NCI-H1105 (cell line): ENCODE measurements at places on chromosomes 1 and 21.

DNA sequence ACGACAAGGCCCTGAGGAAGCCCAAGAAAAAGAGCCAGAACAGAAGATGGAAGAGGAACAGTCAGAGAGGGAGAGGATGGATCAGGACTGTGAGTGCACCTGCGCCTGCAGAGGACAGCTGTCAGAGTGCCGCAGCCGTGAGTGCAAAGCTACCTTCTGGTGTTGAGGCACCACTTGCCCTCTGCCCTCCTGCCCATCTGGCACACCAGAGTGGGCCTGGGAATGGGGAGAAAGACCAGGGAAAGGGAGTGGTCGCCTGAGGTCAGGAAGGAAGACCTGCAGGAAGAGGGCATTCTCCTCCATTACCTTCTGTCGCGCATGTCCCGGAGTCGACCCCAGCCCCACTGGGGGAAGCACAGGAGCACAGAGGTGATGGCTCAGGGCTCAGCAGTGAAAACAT lies 26.2 kb downstream of the VASH2 start:
- no peak for DNase-seq

- DNase-seq: no peak
These were observed 129.2 kb downstream of the MAGI3 start for GRCh38 chr1:113519556-113519955.

- no peak for DNase-seq
These were observed 194.8 kb downstream of the DAB1 start for GRCh38 chr1:57229076-57229475.

DNA sequence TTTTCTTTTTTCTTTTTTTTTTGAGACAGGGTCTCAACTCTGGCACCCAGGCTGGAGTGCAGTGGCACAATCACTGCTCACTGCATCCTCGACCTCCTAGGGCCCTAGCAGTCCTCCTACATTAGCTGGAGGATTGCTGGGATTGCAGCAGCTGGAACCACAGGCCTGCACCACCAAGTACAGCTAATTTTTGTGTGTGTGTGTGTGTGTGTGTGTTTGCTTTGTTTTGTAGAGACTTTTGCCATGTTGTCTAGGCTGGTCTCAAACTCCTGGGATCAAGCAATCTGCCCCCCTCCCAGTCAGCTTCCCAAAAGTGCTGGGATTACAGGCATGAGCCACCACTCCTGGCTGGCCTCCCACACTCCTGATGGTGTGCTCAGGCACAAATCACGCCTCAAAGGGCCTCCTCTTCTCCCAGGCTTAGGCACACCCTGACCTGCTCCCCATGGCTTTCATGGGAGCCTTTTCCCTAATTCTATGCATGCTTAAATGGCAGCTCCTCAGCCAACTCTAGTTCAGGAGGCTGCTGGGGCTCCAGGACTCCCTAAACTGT lies 9.4 kb downstream of the FAM229A start:
- DNase-seq: no peak

DNA sequence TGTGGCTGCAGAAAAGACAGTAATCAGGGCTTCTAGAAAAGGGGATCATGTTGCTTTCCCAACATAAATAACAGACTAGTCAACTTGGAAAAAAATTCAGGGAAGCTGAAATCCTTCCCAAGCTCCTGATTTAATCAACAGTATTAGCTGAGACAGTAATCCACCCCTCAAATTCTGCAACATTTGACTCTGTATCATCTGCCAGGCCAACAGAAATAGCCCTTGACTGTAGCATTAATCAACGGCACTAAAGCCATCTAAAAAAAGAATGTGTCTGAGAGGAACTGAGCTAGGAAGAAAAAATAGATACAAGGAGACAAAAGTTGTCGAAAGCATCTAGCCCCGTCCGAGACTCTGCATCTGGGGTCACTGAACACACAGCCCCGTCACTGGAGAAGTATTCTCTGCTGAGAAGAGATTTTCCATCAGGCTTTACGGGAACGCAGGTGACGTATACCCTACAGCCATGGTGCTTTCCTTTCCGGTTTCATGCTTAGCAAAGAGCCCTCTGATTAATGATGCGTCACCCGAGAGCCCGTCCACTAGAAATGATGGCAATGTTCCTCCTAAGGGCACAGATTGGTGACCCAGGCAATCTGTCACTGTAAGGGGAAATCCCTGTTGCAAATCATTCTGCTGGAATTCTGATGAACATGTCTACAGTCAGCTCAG lies 42.1 kb upstream of the TP53BP2 start:
- DNase-seq: no peak

- DNase-seq: no peak
These were observed 15.4 kb upstream of the LRIF1 start for GRCh38 chr1:110979154-110979553.

DNA sequence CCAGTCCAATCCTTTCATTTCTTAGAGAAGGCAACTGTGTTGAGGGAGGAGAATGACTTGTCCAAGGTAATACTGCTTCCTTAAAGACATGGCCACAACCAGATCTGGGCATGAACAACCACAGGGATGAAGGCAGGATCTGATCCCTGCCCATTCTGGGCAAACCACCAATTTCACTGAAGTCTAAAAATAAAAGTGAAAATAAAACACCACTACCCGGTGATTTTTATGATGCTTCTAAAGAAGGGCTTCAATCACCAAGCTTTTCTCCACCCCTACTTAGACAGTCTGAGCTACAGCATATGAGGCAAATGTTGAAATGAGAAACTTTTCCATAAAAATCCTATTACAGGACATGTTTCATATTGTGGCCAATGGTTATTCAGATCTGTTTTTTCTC lies 133.0 kb downstream of the PTPN14 start:
- no peak for DNase-seq

DNA sequence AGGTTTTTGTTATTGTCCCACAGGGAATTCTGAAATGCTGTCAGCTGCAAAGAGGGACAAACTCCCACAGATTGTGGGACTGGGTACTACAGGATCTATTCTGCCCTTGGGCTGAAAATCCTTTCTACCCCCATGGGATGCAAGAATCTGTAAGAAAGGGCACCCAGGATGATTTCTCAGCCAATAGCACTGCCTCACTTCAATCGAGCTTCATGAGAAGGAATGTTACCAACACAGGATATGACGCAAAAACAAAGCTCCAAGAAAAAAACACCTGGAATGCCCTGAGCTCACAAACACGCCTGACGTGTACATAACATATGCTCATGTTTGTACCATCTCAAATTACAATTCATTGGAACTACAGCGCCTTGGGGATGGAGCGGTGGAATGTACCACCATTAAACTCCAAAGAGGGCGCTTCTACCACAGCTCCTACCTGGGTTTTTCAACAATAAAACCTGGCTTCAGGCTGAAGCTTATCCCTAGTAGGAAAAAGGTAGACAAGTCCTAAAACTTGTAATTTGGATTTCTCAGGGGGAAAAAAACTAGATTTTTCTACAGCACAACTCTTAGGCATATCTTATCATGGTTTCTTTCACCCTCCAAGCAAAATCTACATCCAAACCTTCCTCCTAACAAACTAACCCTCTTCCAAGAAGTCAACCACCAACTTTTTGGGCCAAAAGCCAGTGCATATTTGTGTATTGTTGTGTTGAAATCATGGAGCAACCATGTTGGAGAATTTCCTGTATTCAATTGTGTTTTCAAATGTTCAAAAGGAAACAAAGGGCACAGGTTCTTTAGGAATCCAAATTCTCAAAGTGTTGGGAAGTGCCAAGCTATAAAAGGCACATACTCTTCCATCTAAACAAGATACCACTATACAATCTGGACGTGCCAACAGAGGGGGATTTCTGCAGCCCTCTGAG lies 78.9 kb downstream of the TGFBR3 start:
- no peak for DNase-seq
